ENCODE measurements at places on chromosomes 3 and 15.
A peak's percentile ranks its signal among the peaks of the same experiment; 100 is the strongest.

DNA sequence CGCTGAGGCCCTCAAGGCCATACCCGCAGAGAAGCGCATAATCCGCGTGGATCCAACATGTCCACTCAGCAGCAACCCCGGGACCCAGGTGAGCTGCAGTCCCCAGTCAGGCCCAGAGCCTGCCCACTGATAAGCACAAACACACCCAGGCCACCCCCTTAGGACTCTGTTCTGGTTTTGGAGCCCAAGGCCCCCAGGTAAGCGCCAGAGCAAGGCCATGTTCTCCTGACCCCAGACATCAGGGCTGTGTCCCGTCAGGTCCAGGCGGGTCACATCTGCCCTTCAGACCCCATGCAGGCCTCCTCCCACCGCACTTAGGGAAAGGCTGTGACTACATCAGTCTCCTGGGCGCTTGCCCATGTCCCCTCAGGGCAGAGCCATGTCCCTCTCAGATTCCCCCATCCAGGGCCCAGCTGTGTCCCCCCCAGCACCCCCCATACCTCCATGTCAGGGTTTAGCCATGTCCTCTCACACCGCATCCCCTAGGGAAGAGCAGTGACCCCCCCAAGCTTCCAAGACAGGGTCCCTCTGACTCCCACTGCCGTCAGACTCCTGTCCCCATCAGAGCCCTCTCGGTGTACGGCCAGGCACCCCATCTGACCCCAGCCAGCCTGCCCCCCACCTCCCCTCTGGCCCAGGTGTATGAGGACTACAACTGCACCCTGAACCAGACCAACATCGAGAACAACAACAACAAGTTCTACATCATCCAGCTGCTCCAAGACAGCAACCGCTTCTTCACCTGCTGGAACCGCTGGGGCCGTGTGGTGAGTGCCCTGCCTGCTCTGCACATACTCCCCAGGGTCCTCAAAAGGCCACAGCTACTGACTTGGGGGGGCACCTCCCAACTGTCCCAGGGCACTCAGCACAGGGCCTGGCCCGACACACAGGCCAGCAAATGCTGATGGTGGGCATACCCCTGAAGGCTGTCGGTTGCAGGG lies 1.6 kb downstream of the PARP3 start:
- DNase-seq: no peak

DNA sequence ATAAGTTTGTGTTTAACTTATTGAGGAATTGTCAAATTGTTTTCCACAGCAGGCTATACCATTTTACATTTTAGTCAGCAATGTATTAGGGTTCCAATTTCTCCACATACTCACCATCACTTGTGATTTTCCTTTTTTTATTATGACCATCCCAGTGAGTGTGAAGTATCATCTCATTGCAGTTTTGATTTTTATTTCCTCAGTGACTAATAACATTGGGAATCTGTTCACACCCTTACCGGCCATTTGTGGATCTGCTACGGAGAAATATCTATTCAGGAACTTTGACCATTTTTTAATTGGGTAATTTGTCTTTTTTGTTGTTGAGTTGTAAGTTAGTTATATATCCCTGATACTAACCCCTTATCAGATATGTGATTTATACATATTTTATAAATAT lies 54.8 kb upstream of the LMCD1 start:
- DNase-seq: no peak

GRCh38 chr3:197256836-197257444 lies 41.5 kb downstream of the DLG1 start:
- peak; percentile 11 for DNase-seq

DNA sequence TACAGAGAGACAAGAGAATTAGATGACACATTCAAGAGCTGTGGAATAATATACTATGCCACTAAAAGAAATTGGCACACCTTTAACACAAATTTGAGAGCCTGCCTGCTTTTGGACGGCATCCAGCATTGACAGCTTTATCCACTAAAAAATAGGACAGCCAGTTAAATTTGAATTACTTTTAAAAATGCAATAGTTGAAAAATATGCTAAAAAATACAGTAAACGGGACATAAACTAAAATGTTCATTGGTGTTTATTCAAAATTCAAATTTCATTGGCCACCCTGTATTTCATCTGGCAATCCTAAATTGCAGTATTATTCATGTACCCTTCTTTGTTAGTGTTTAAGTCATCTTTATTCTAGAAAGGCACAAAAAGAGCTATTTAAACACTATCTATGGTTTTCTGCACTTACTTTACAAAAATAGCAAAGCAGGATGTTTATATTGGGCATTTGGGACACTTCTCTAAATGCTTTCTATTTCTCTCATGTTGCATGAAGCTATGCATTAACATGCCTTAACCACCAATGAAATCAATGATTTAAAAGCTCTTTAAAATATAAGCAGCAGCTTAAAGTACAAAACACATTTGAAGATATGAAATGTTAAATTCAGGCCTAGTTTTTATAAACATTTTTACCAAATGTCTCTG lies 160.1 kb downstream of the NEK10 start:
- DNase-seq: no peak

DNA sequence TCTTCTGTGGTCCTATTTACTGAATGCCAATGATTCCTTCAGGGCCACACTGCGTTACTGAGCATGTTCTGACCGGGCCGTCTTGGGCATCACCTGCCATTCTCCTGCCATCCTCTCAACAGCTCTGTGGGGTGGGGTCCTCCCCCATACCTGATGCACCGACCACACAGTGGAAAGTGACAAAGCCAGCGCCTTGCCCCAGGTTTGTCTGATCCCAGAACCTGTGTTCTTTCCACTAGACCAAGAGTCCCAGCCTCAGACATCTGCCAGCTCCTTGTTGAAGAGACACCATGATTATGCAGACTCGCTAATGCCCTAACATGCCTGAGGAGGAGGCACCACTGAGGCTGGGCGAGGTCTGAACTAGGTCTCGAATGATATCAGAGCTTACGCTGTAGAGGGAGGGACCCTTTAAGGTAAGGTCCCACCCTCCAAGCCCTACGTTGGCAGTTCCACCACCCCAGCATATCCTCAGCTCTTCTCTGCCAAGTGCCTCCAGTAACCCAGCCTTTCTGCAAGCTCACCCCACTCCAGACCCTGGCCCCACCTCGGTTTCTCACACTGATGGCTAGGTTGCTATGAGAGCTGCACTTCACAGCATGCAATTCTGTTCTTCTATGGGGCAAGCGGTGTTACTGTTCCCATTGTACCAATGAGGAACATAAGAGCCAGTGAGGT lies 29.8 kb upstream of the PLXNA1 start:
- no peak for DNase-seq

DNA sequence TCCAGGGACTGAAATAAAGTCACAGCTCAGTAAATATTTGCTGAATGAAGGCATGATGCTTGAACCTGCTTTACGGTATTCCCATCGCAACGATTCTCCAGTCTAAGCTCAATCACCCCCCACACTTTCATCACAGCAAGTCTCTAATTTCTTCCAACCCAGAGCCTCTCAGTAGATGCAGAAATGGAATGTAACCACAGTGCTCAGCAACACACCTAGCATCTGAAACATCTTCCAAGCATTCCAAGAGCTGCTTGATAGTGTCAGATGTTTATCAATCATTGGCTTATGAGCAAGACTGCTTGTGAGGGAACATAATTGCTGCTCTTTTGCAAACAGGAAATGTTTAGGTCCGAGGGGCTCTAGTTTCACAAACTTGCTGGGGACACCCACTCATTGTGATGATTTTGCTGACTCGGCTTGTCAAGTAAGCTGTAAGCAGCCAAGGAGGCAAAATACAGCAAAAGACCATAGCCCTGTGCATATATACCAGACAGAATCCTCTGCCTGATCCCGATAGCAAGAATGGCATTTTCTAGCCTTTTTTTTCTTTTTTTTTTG lies 751.2 kb downstream of the NR2F2 start:
- DNase-seq: no peak

DNA sequence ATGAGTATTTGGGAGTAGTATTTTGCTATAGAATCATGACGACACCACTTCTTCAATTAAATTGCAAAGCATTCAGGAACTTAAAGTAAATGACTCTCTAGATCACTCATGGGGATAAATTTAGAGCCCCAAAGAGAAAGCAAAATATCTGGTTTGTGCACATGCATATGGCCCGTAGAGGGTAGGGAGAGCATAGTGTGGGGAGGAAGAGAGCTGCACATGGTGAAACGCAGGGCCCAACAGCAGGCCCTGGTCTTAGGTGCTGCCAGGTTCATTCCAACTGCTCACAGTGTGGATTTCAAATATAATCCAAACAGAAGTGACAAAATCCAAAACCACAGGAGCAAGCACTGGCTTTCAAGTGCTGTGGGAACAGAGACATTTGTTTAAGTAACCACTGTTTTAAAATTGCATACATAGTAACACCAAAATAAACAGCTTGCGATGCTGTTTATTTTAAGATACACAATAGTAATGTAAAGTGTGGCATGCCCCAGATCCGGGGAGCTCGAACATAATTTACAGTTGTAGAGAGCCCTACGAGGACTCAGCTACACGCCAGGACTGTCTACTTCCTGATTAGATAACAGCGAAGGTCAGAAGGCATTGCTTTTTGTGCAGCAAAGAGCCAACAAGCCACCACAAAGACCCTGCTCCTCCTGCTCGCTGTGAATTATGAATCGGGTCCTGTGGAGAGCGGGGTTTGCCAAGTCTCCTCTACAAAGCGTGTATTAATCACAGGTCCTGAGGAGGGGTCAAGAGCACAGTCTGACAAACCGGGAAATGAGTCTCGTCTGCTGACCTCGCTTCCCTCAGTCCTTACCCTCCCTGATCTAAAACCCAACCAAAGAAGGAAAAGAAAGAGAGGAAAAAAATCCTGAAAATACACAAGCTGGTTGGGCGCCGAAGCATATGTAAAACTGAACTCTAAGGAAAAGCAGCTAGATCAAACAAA lies 80.6 kb downstream of the MEIS2 start:
- DNase-seq: no peak

GRCh38 chr15:55823191-55823670 lies 80.3 kb upstream of the PRTG start:
- DNase-seq: no peak

- no peak for DNase-seq
Measured at GRCh38 chr3:149844091-149844490, 31.1 kb downstream of the RNF13 start.

GRCh38 chr3:163523375-163523774 lies 1554.9 kb downstream of the SI start:
- DNase-seq: no peak

DNA sequence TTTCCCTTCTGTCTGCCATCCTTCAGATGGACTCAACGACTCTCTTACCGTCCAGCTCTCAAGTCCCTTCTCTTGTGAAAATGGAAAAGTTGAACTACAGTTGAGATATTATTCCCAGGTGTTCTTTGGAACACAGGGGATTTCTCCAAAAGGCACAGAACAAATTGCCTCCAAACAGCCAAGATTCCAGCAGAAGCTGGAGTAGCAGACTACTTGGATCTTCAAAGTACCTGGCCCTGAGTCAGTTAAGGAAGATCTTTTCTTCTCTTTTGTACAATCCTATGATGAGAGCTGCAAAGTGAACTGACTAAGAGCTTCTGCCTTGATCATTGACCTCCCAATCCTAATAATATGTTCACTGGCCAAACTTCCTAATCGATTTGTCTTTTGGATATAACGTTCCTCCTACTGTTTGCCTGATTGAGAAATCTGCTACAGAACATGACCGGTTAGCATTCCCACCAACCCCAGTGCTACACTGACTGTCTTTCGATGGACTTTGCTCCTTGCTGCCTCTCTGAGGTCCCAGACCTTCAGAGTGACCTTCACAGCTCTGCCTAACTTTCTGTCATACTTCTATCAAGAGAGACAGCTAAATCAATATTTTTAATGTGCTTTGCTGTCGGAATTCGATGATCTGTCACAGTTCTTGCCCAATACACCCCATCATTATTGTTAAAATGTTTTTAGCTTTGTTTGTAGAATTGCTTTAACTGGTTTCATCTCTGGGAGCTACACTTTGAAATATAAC lies 21.9 kb downstream of the PAQR9 start:
- no peak for DNase-seq

- DNase-seq: no peak
Measured at GRCh38 chr3:112813016-112813415, 33.6 kb downstream of the CD200R1L start.

DNA sequence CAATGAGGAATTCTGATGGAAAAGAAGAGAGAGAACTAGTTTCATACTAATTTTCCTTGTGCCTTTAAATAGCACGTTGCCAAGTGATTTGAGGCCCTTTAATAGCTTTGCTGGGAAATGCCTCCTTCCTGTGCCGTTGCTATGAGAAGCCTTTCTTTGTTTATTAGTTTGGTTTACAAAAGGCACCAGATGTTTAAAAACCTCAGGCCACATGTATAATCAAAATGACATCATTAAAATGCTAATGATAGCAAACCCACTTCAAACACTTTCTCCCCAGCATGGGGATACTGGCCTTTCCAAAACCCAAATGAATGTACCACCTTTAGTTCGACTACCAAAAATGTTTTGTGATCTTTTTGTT lies 50.0 kb upstream of the TBC1D23 start:
- peak; percentile 79 for DNase-seq

DNA sequence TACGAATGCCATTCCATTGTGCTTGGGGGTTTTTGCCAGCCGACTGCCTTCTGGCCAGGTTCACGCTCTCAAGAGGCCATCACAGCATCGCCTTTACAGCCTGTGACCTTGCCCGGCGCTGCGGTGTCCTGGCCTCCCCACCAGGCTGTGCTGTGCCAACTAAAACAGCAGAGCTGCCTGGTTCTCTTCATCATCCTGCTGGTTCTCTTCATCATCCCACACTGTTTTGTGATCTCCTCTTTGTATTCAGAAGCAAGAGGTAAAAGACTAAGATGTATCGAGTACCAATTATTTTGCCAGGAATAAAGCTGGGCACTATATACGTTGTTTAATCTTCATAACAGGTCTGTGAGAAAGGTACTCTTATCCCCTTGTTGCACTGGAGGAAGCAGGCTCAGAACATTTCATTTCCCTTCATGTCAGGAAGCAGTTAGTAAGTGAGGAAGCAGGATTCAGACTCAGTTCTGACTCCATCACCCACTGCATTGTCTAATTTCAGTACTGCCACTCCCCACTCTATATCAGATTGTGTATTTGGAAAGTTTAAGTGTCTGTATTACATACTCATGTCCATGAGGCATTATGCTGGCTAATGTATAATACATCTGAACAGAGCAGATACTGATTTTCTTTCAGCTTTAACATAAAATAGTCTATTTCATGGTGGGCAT lies 92.7 kb downstream of the LRRC28 start:
- DNase-seq: no peak

- DNase-seq: no peak
Measured at GRCh38 chr3:65861718-65862117, 177.0 kb downstream of the MAGI1 start.

GRCh38 chr3:102081572-102082289 lies 232.4 kb downstream of the NFKBIZ start:
- DNase-seq: no peak

- no peak for DNase-seq
Measured at GRCh38 chr3:121718205-121718846, 31.2 kb downstream of the GOLGB1 start.

DNA sequence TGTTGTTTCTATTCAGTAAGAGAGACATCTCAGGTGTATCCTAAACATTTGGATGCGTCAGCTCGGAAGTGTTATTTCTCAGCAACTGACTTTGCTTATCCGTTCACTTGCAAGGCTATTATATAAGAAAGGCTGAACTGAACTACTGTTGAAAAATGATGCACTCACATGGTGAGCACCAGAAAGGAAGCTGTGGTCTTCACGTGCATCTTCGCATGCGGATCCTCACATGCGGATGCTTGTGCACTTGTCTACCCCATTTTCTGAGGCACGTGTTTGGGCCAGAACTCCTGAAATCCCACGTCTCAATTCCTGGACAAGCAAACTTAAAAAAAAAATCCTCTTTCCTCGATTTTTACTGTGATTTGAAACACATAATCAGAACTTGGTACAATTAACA lies 63.2 kb downstream of the PDZRN3 start:
- no peak for DNase-seq

GRCh38 chr3:122299872-122300460 lies 25.1 kb upstream of the CSTA start:
- no peak for DNase-seq

Measured in AG08396 (cell line).